ENCODE measurements at places on chromosomes 6 and 20.

GRCh38 chr20:23612396-23612795, 6.7 kb upstream of the CST9 start:
- DNase-seq: no peak

DNA sequence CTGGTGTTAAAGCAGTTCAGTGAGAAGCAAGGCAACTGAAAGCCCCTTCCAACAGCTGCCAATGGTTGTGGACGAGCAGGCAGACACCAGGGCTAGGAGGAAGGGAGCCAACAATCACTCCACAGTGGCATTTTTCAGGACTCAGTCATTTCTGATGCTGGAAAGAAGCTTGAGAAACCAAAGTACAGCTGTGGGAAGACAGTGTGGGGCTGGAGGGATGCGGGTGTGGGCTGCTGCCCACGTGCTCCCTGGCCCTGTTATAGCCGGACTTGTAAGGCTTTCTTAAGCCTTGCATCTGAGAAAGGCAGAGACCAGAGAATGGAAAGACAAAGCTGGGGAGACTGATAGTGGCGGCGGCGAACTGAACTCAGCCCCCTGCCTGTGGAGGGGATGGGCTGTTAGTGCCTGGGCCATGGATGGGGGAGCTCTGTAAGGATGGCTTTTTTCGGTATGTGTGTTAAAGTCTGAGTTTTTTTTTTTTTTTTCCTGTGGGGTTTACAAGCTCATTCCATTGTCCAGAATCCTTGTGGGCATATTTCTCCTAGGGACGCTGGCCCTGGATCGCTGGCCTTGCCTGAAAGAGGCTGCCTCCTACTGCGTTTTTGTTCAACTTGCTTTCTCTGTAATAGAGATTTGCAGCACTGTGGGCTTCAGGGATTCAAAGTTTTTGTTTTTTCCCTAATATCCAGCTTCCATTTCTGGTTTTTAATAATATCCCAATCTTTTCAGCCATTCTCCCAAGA, 91.7 kb downstream of the GJA10 start:
- DNase-seq: no peak

- DNase-seq: no peak
Measured at GRCh38 chr6:133092771-133093170, 148.4 kb upstream of the EYA4 start.

DNA sequence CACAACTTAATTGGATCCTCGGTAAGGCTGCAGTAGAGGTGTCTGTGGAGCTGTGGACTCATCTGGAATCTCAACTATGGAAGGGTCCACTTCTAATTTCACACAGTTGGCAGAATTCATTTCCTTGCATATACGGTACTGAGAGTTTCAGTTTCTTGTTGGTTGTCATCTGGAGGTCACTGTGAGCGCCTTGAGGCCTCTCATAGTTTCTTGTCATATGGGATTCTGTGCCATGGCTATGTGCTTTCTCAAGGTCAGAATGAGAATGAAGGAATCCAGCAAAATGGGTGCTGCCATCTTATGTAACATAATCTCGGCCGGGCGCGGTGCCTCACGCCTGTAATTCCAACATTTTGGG, 298.2 kb downstream of the DOK5 start:
- DNase-seq: no peak

DNA sequence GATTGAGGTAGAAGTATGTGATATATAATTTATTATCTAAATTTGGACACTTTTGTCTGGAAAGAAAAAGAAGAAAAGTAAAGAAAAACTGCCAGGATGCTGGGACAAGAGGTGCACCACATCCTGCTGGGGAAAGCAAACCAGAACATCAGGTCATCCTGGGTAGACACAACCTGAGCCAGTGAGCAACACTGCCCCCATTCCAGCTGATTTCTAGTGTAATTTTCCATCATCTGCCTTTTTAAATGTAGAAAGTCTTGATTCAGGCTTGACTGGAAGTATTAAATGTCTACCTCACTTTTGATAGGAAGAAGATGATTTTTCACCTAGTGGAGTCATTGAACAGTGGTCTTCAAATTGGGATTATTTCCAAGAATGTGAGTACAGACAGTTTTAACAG, 1164.5 kb upstream of the CITED2 start:
- DNase-seq: no peak

- DNase-seq: no peak
Measured at GRCh38 chr6:109446072-109446471, 5.5 kb downstream of the SMPD2 start.

DNA sequence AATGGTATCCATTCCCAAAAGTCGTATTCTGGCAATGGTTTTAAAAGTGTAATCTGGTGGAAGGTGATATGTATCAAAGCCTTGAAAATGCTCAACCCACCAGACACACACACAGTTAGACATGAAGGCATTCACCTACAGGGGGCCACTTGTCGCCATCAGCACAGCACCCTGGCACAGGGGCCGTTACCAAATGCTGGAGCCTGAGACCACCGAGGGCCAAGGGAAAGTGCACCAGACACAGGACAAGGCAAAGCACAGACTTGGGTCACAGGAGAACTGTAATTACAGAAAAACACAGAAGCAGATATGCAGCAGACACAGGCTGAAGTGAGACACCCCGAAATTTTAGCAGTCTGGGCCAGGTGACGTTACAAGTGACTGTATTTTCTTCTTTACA, 9.3 kb downstream of the TAF4 start:
- DNase-seq: no peak

DNA sequence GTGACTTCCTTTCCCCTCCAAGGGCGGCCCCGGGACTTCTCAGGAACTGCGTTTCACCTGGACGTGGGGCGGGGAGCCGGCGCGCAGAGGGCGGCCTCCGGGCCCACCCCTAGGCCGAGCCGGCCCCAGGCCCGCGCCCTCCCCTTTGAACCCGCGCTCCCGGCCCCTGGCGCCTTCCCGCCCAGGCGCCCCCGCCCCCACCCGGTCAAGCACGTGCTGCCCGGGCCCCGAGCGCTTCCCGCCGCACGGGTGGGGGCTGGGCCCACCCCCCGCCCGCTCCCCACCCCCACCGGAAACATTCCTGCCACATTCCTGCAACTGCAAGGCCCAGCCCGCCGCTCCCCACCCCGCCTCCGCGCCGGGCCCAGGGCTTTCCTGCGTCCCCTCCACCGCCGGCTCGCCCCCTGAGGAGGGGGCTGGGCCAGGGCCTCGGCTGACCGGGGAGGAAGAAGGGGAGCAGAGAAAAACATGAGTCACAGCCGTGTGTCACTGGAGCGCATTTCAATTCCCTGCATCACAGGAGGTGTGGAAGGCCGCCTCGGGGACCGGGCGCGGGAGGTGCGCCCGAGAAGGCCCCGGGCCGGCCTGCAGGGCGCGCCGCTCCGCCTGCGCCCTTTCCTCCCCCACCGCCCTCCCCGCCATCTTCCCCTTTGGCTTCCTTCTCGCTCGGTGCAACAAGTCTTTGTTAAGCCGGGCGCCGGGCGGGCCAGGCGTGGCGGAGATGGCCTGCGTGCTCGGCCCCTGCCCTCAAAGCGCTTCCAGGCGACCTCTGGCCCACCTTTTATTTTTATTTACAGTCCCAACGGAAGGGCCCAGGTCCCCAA, 1.2 kb upstream of the HMGA1 start:
- peak; percentile 73 for DNase-seq

DNA sequence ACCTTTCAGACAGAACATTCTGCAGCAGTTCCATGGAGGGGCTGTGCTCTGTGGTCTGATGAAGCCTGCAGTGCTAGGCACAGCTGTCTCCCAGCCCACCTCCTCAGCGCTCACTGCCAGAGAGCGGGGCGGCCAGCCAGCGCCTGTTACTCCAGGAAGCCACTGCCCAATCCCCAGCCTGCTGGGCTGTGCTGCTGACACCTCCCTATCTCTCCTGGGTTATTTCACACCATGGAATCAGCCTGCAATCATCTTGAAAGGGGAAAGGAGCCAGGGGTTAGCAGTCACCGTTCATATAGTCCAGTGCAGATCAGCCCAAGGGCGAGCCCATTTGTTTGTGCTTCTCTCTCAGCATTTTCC, 46.3 kb upstream of the NHSL1 start:
- DNase-seq: no peak

GRCh38 chr20:36210436-36211021, 25.7 kb upstream of the AAR2 start:
- no peak for DNase-seq

GRCh38 chr20:50256577-50256976, 65.9 kb downstream of the CEBPB start:
- no peak for DNase-seq

- DNase-seq: no peak
Measured at GRCh38 chr6:99307295-99307907, 42.1 kb downstream of the FAXC start.

DNA sequence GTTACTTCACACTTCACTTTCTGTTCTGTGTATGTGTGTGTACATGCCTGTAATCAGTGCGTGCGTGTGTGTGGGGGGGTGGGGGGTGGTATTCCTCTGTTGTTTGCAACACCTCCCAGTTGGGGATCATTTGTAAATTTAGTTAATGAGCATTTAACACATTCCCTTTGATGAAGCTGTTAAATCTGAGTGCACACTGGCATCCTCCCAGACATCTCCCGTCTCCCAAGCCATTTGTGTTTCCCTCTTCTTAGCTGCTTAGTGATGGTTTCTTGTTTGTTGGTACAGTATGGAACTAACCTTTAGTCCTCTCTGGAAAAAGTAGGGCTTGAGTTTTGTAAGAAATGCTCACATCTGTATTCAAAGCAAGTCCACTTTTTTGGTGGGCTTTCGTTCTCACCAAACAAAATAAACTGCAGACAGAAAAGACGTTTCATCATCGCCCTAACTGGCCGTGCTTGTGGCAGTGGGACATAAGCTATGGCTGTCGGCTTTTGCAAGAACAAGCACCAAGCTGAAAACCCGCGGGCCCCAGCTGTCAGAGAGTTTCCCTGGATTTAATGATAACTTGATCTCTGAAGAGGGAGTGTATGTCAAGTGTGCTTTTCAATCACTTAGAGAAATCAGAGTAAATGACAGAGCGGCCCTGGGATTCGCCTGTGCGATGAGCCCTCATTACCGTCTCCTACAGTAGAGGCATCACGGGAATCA, 54.9 kb upstream of the SASH1 start:
- no peak for DNase-seq

- DNase-seq: no peak
Measured at GRCh38 chr6:131353876-131354275, 218.6 kb downstream of the AKAP7 start.

DNA sequence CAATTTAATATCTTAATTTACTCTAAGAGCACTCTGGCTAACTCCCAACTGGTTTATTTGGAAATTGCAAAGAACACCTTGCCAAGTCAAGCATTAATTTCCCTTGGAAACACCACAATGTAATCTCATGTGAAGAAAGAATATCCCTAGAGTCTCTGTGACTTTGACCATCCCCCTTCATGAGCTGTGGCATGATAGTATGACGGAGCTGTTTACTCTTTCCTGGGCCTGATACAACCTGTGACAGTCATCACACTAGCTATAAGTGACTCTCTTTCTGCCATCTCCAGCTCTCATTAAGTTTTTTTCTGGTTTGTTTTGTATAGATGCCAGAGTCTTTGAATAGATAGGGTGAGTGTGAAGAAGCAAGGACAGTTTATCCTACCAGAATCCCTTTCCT, 470.3 kb upstream of the JARID2 start:
- DNase-seq: no peak

GRCh38 chr6:163494279-163494727, 79.8 kb downstream of the QKI start:
- no peak for DNase-seq

DNA sequence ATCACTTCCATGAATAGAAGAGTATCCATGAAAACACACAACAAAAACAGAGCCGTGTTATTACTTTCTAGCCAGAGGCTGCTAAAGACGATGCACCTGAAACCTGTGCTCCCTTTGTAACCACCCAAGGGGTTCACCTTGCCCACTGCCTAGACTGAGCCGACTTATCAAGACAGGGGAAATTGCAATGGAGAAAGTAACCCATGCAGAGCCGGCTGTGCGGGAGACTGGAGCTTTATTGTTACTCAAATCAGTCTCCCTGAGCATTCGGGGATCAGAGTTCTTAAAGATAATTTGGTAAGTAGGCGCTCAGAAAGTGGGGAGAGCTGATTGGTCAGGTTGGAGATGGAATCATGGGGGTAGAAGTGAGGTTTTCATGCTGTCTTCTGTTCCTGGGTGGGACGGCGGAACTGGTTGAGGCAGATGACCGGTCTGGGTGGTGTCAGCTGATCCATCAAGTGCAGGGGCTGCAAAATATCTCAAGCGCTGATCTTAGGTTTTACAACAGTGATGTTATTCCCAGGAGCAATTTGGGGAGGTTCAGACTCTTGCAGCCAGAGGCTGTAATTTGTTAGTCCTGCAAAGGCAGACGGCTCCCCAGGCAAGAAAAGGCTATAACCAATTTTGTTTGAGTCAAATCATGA, 366.6 kb downstream of the PREX1 start:
- DNase-seq: no peak

DNA sequence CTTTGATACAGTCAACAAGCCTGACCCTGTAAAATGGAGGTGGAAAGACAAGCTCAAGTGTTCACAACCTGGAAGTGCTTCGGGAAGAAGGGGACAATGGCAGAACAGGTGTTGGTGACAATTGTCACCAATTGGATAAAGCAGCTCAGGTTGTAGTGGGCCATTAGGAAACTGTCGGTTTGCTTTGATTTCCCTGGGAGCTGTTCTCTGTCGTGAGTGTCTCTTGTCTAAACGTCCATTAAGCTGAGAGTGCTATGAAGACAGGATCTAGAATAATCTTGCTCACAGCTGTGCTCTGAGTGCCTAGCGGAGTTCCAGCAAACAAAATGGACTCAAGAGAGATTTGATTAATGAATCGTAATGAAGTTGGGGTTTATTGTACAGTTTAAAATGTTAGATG, 15.0 kb downstream of the CCR6 start:
- DNase-seq: no peak

- DNase-seq: peak; percentile 49
Measured at GRCh38 chr20:63536997-63537524, at the start of gene PTK6. Gene PTK6, minus strand, starts transcription at chr20:63537376. Its CDS starts 62 bp downstream, at chr20:63537314.

DNA sequence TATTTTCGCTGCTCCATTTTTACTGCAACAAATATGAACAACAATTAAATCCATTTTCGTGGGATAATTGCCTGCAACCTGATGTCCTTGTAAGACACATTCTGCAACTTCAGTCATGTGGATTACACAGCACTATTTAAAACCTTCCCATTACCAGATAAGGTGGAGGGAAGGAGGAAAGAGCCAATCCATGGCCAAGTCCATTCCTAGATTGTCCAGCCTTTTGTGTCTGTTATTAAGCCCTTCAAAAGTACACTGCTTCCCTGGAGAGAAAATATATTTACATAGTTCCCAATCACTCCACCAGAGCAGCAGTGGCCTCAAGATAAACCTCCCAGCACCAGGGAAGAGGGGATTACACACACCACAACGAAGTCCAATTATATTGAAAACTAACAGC, 347.9 kb downstream of the CDH26 start:
- no peak for DNase-seq

- peak; percentile 36 for DNase-seq
Measured at GRCh38 chr6:155317186-155317585, 2.9 kb upstream of the TFB1M start.

- DNase-seq: no peak
Measured at GRCh38 chr6:154960299-154960843, 34.7 kb upstream of the TIAM2 start.

All from hematopoietic multipotent progenitor cell treated with erythropoietin and hydrocortisone succinate and interleukin-3 and kit ligand, for 8 days (in vitro differentiated cells).